ENCODE measurements at places on chromosomes 1 and 21.

- no peak for DNase-seq
These were observed 13.6 kb upstream of the PADI3 start for GRCh38 chr1:17235135-17235885.

DNA sequence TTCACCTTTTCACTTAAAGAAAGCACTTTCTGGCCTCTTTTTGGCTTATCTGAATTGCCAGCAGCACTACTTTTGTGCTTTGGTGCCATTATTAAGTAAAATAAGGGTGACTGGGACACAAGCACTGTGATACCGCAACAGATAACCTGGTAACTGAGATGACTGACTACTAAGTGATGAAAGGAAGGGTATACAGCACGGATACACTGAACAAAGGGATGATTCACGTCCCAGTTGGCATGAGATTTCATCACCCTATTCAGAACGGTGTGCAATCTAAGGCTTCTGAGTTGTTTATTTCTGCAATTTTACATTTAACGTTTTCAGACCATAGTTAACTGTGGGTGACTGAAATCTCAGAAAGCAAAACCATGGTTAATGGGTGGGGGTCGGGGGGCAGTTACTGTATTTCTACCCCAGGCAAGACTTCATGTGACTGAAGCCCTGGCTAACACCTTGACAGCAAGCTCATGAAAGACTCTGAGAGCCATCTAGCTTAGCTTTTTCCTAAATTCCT is 102.8 kb downstream of the CLIC6 start:
- no peak for DNase-seq

- no peak for DNase-seq
These were observed 650 bp downstream of the PCNX2 start for GRCh38 chr1:233294913-233295236.

DNA sequence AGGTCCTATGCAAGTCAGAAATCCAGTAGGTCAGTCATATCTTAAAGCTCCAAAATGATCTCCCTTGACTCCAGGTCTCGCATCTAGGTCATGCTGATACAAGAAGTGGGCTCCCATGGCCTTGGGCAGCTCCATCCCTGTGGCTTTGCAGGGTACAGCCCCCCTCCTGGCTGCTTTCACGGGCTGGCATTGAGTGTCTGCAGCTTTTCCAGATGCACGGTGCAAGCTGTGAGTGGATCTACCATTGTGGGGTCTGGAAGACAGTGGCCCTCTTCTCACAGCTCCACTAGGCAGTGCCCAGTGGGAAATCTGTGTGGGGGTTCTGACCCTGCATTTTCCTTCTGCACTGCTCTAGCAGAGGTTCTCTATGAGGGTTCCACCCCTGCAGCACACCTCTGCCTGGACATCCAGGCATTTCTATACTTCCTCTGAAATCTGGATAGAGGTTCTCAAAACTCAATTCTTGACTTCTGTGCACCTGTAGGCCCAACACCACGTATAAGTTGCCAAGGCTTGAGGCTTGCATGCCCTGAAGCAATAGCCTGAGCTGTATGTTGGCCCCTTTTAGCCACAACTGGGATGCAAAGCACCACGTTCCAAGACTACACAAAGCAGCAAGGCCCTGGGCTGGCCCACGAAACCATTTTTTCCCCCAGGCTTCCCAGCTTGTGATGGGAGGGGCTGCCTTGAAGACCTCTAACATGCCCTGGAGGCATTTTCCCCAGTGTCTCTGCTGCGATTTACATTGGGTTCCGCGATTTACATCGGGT is 472.7 kb downstream of the NPHP4 start:
- no peak for DNase-seq

GRCh38 chr1:164735315-164736052 is 176.5 kb downstream of the PBX1 start:
- DNase-seq: no peak

DNA sequence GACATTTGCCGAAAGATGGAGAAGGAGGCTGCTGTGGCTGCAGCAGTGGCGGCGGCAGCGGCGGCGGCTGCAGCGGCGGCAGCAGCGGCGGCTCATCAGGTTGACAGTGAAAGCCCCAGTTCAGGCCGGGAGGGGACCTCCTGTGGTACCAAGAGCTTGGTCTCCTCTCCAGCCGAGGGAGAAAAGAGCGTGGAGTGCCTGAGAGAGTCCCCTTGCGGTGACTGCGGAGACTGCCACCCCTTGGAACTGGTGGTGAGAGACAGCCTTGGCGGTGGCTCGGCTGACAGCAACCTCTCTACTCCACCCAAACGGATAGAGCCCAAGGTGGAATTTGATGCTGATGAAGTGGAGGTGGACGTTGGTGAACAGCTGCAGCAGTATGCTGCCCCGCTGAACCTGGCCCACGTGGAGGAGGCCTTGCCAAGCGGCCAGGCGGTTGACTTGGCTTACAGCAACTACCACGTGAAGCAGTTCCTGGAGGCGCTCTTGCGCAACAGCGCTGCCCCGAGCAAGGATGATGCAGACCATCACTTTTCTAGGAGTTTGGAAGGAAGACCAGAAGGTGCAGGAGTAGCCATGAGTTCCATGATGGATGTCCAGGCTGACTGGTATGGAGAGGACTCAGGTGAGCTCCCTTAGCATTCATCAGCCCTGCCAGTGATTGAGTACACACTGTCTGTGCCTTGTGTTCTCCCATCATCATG is 6.3 kb downstream of the ZBTB8B start:
- no peak for DNase-seq

GRCh38 chr21:40936771-40937261 is 89.9 kb upstream of the DSCAM start:
- DNase-seq: no peak

GRCh38 chr1:112332176-112333150 is 63.6 kb upstream of the CTTNBP2NL start:
- no peak for DNase-seq

DNA sequence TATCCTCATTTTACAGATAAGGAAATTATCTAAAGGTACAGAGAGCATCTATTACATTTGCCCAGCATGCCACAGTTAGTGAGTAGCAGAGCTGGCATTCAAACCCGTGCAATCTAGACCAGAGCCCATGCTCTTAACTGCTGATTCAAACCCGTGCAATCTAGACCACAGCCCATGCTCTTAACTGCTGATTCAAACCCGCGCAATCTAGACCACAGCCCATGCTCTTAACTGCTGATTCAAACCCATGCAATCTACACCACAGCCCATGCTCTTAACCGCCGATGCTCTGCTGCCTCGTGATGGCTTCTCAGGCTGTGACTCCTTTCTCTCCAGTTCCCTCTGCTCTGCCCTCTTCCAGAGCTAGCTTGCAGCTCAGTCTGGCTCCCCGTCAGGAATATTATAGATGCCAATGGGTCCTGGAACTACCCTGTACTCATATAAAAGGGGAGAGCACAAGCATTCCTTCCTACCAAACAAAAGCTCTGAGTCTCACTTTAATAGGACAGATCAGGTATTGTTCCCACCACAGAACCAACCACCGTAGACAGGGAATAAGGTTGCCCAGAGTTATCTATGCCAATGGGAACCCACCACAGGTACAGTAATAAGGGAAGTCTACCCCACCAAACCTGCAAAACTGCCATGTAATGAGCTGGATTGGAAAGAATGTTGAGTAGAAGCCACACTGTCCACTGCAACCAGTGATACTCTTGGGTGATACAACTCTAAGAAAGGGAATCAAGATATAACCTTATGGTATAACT is 78.4 kb downstream of the SMYD3 start:
- no peak for DNase-seq

GRCh38 chr1:31548534-31548906 is 27.8 kb upstream of the TINAGL1 start:
- no peak for DNase-seq
